ENCODE measurements at places on chromosomes 5 and 9. TPM values are rescaled to one million over a fixed set of nuclear protein-coding genes. Genes with fewer than 3 reads are reported as not detected.

GRCh38 chr5:3584724-3585531, 10.7 kb upstream of the IRX1 start:
- H3K27ac ChIP-seq, result no peak overlapping the region
- no peaks in the 10 kb centered on the region for H3K4me1 ChIP-seq
- no peak overlapping the region for H3K4me3 ChIP-seq
- peaks cover 24% of the 10 kb centered on the region for H3K27me3 ChIP-seq

- no peaks in the 10 kb centered on the region for H3K4me1 ChIP-seq
- no peak overlapping the region for H3K27ac ChIP-seq
- no peaks in the 10 kb centered on the region for H3K36me3 ChIP-seq
- H3K27me3 ChIP-seq, result no peaks in the 10 kb centered on the region
Measured at GRCh38 chr5:54628050-54628449, 110.5 kb downstream of the SNX18 start.

GRCh38 chr5:60339691-60340201, 360.2 kb downstream of the DEPDC1B start:
- H3K27me3 ChIP-seq, result peaks cover 26% of the 10 kb centered on the region
- H3K36me3 ChIP-seq, result no peaks in the 10 kb centered on the region
- H3K27ac ChIP-seq, result no peak overlapping the region
- H3K4me3 ChIP-seq, result no peak overlapping the region

- H3K27ac ChIP-seq, result no peak overlapping the region
- H3K36me3 ChIP-seq, result no peaks in the 10 kb centered on the region
- H3K4me1 ChIP-seq, result no peaks in the 10 kb centered on the region
- H3K4me3 ChIP-seq, result no peak overlapping the region
- DNase-seq, result peak; percentile 35
- no peaks in the 10 kb centered on the region for H3K27me3 ChIP-seq
Measured at GRCh38 chr5:143775258-143775657, 36.7 kb upstream of the HMHB1 start.

BNC2 gene
- total RNA-seq, result not detected

DNA sequence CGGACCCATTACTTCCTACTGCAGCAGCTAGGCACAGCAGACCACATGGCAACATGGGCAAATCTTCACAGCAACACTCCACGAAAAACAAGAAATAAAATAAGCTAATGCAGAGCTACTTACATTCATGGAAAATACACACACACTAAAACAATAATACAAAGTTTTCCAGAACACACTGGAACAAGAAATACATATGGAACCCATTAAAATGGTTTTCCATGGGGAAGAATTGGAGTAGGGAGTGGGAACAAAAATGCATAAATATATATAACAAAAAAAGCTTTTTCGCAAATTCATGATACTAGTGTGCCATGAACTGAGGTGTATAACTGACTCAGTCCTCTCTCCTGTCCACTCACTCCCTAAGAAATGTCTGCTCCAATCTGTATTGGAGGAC, 8.3 kb downstream of the ADAMTS12 start:
- no peaks in the 10 kb centered on the region for H3K36me3 ChIP-seq
- H3K27ac ChIP-seq, result no peak overlapping the region
- H3K4me1 ChIP-seq, result no peaks in the 10 kb centered on the region
- no peak overlapping the region for H3K4me3 ChIP-seq
- no peak for DNase-seq

DNA sequence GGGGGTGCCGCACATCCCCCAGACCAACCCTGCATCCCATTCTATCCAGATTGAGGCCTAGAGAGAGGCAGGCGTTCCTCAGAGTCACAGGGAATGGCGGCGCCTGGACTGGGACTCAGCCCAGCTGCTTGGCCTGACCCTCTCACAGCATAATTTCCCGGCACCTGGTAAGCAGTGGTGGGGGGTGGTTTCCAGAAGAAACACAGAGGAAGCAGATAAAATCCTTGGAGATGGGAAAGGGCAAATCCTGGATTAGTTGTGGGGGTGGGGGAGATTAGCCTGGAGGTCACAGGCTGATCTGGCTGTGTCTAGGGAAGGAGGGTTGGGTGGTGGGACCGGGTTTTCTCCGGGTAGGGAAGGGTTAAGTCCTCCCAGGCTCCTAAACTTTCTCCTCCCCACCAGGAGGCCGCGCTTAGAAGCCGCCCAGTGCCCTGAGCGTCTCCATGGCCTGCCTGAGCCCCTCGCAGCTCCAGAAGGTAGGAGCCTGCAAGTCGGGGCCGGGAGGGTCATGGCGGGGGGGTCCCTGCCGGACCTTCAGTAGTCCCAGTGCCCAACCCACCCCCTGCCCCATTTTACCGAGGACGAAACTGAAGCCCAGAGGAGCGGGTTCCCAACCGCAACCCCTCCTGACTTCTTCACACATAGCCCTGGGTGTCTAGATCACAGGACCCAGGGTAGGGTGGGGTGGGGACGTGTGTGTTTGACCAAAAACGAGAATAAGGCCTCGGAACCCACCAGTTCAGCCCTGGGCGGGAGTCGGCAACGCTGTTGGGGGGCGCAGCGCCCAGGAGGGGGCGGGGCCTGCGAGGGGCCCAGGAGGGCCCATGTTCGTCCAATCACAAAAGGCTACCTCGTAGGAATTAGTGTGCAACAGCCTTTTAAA, 1.3 kb downstream of the PHYHD1 start:
- peaks cover 23% of the 10 kb centered on the region for H3K36me3 ChIP-seq
- H3K4me3 ChIP-seq, result no peak overlapping the region
- no peak for DNase-seq
- H3K27ac ChIP-seq, result no peak overlapping the region
- H3K4me1 ChIP-seq, result peaks cover 14% of the 10 kb centered on the region

DNA sequence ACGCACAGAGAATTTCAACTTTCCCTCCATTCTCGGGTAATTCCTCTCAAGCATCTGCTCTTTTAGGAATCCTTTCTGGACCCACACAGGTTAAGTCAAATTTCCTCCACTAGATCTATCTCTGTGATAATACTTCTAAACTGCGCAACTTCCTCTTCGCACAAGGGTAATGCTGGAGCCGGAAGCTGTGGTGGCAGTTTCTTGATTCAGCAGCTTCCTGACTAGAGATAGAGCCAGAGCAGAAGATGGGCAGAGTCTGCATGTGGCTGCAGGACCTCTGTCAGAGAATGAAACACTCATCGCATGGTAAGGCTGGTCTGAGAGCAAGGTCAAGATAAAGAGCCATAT, 11.1 kb upstream of the CDC42SE2 start:
- H3K4me3 ChIP-seq, result no peak overlapping the region
- no peaks in the 10 kb centered on the region for H3K27me3 ChIP-seq
- DNase-seq, result no peak
- no peaks in the 10 kb centered on the region for H3K36me3 ChIP-seq
- peaks cover under 1% of the 10 kb centered on the region for H3K4me1 ChIP-seq

DNA sequence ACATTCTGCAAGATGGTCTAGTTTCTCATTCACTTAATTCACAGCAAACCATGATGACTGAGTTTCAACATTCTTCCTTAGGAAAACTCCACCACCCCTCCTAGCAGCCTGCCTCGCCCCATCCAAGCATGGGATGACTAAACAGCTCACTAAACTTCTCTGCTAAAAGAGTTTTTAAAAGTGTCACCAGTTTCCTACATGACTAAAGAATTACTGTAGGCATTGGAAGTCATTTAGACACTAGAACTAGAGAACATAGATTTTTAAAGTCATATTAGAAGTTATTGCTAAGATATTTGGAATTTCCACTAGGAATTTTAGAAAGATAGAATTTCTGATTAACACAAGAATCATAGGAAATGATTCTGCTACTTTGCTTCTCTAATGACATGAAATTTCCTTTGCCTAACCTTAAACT, 5.5 kb upstream of the ESM1 start:
- DNase-seq, result peak; percentile 42
- no peaks in the 10 kb centered on the region for H3K36me3 ChIP-seq
- no peak overlapping the region for H3K4me3 ChIP-seq
- no peak overlapping the region for H3K27ac ChIP-seq

- no peaks in the 10 kb centered on the region for H3K4me1 ChIP-seq
- H3K36me3 ChIP-seq, result no peaks in the 10 kb centered on the region
- no peak for DNase-seq
- H3K27me3 ChIP-seq, result peaks cover 24% of the 10 kb centered on the region
- no peak overlapping the region for H3K4me3 ChIP-seq
- no peak overlapping the region for H3K27ac ChIP-seq
Measured at GRCh38 chr9:23496489-23497136, 329.4 kb downstream of the ELAVL2 start.

GRCh38 chr5:143641549-143642355, 170.2 kb upstream of the HMHB1 start:
- no peaks in the 10 kb centered on the region for H3K36me3 ChIP-seq
- no peak overlapping the region for H3K4me3 ChIP-seq
- DNase-seq, result no peak
- H3K27me3 ChIP-seq, result no peaks in the 10 kb centered on the region
- H3K27ac ChIP-seq, result no peak overlapping the region
- H3K4me1 ChIP-seq, result no peaks in the 10 kb centered on the region

GRCh38 chr5:153237671-153238332, 252.7 kb upstream of the GRIA1 start:
- no peak overlapping the region for H3K4me3 ChIP-seq
- H3K4me1 ChIP-seq, result no peaks in the 10 kb centered on the region
- H3K36me3 ChIP-seq, result no peaks in the 10 kb centered on the region
- H3K27ac ChIP-seq, result no peak overlapping the region

DNA sequence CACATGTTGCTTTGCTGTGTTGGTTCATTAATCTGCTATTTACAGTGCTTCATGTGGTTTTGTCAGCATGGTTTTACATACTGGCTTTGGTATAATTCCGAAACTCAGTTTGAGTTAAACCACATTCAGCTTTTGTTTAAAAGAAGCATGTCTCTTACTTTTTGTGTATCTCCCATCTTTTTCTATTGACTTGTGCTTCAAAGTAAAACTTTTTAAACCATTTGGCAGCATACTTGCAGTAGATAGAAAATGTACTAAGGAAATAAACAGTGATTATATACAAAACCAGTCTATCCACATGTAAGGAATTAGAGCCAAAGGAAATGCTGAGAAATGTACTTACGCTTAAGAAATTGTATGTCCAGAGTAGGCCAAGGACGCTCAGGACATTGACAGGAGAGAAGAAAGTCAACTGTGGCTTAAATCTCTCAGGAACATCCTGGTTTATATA, 286.9 kb downstream of the ARHGEF28 start:
- no peak overlapping the region for H3K27ac ChIP-seq
- H3K4me1 ChIP-seq, result no peaks in the 10 kb centered on the region
- H3K4me3 ChIP-seq, result no peak overlapping the region
- no peak for DNase-seq
- no peaks in the 10 kb centered on the region for H3K27me3 ChIP-seq
- H3K36me3 ChIP-seq, result peaks cover 36% of the 10 kb centered on the region

CHSY3 gene
- 0.82 TPM for total RNA-seq

Data from MCF 10A (cell line).